ENCODE measurements at places on chromosomes 4 and X. TPM values are rescaled to one million over a fixed set of nuclear protein-coding genes. Genes with fewer than 3 reads are reported as not detected.

FAM9C gene
- not detected for total RNA-seq

LANCL3 gene
- total RNA-seq, result 0.17 TPM

WFS1 gene
- total RNA-seq, result 2.7 TPM

PCDH10 gene
- total RNA-seq, result not detected

CCKAR gene
- total RNA-seq, result not detected

MAP7D2 gene
- total RNA-seq, result 0.17 TPM

REPS2 gene
- not detected for total RNA-seq

CT45A3 gene
- not detected for total RNA-seq

CXorf49 gene
- total RNA-seq, result not detected

FAM149A gene
- 0.41 TPM for total RNA-seq

MAGED1 gene
- total RNA-seq, result 35.4 TPM
